ENCODE measurements at places on chromosomes 2 and 18.
A peak's percentile ranks its signal among the peaks of the same experiment; 100 is the strongest.

GRCh38 chr2:70340761-70341476 is 39.1 kb upstream of the FAM136A start:
- DNase-seq, result peak; percentile 13

GRCh38 chr18:27645929-27646328 is 460.8 kb upstream of the CHST9 start:
- DNase-seq, result no peak

GRCh38 chr2:150282357-150282756 is 205.1 kb downstream of the RND3 start:
- no peak for DNase-seq

DNA sequence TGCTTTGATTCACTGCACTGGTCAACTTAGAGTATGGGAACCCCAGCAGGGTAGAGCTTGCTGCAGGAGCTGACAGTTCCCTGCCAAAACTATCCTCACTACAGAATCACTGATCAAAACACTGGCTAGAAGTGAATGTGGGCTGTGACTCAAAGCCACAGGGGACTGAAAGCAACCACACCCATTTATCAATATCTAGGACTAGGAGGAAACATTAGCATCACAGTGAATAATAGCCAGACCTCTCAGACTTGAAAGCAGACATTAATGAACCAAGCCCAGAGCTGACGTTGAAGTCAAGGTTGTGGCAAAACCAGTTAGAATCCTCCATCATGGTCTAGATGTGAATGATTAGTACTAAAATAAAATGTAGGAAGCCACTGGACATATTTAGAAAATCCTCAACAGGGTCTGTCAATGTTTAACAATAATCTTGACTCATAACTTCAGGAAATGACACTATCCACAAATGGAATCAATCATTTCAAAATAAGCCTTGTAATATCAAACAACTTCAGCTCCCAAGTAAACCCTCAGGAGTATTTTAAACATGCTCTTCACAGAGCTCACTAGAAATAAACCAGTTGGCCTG is 131.4 kb downstream of the CDH20 start:
- DNase-seq, result no peak

DNA sequence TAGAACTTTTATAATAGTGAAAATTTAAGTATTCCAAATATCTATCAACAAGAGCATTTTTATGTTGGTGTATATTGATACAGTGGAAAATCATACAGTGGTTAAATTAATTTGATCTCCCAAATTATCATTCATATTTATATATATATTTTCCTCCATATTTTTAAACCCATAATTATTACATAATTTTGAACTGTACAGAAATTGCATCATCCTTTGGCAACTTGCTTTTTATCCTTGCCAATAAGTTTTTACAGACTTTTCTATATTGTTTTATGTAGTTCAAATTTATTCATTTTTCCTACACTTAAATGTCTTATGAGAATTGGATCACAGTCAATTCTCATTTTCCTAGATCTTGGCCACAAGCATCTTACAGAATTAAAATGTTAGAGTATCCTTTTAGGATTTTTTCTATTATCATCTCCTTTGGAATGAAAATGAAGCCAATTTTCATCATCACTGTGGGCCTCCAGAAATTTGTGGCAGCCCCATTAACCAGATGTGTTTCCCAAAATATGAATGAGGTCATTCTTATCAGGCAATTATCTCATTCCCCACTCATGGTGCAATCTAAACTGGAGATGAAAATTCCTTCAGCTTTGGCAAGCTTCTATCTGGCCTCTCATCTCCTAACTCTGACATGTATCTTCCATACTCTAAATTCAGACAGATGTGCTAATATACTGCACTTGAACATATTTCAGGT is 94.2 kb upstream of the DLGAP1 start:
- DNase-seq, result no peak

- DNase-seq, result no peak
These were observed 117.5 kb downstream of the AGAP1 start for GRCh38 chr2:235611349-235611748.

DNA sequence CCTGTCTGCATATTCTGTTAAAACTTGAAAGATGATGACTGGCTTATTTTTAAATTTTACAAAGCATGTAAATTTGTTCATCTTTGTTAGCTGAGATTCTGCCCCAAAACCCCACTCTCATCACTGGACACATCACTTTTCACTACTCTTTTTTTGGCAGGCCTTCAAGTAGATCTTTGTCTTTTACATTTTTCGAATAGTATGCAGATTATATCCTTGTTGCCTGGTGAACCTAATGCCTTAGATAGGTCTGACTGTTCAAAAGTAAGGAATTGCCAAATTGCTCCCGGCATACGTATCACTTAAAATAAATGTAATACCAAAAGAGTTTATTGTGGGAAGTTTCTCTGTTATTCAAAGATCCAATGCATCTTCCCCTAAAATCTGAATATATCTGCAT is 303.3 kb downstream of the XIRP2 start:
- no peak for DNase-seq

DNA sequence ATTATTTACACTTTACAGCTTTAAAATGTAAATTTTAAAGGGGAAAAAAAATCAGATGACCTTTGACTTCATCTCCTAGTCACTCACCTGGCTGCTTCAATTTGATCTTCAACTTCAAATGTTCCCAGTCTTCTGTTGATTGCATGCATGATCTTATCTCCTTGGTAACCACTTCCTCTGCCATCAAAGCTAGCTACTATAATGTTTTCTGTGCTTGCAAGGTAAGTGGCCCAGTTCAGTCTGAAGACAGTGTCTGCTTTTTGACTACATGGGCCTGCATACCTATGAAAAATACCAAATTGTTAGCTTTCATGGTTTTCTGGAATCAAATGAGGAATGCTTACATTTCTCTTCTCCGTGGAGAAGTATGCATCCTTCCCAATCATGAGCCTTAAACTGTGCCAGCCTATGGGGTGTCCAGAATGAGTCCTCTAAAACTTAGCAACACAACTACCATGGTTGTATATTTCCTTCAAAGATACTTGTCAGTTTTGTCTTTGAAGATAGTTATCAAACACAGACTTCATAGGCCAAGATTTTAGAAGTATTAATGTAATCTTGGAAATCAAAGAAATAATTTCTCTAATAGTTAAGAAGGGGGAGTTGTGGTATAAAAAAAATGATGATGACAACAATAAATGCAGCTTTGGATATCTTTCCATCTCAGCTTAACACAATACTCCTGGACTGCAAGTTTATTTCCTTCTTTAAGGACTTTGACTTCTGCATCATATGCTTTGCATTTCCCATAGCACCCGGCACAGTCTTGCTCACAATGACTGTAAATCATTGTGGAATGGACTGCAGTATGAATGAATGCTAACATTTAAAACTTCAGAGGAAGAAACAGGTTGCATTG is 62.1 kb downstream of the DPP4 start:
- DNase-seq, result no peak

DNA sequence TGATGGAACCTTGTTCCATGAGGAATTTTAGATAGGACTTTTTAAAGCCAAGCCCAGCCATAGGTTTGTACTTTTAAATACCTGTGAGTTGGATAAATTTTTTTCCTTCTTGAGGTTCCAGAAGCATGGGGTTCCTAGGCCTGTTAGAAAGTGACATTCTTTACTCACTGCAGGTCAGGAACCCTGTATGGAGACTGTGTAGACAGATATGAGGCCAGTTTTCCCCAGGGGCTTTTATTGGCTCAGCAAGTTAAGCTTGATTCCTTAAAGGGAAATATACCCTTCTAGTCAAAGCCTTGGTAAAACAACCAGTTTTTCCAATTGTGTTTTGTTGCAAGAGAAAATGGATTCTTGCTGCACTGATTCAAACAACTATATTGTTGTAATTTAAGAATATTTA is 38.4 kb upstream of the GMCL1 start:
- no peak for DNase-seq

GRCh38 chr2:111685342-111685741 is 198.7 kb downstream of the ANAPC1 start:
- DNase-seq, result no peak

GRCh38 chr2:236718207-236718992 is 148.8 kb downstream of the ACKR3 start:
- no peak for DNase-seq

DNA sequence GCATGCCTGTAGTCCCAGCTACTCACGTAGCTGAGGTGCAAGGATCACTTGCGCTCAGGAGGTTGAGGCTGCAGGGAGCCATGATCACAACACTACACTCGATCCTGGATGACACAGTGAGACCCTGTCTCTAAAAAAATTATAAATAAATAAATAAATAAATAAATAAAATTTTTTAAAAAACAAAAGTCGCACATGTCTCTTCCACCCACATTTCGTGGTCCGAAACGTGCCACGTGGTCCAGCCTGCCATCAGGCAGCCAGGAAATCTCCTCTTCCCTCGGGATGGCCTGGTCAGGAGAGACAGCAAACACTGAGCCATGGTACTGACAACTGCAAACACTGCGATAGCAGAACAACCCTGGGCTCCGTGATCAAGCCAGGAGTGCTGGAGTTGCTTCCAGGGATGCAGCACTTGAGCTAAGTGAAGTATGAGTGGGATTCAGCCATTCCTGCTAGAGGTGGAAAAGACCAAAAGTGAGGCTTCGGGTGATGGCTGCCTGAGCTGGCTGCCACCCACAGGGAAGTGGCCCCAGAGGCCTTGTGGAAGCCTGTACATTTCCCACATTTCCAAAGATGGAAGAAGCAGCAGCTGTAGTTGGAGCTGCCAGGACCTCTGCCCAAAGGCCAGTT is 193.1 kb downstream of the SMAD2 start:
- DNase-seq, result no peak

DNA sequence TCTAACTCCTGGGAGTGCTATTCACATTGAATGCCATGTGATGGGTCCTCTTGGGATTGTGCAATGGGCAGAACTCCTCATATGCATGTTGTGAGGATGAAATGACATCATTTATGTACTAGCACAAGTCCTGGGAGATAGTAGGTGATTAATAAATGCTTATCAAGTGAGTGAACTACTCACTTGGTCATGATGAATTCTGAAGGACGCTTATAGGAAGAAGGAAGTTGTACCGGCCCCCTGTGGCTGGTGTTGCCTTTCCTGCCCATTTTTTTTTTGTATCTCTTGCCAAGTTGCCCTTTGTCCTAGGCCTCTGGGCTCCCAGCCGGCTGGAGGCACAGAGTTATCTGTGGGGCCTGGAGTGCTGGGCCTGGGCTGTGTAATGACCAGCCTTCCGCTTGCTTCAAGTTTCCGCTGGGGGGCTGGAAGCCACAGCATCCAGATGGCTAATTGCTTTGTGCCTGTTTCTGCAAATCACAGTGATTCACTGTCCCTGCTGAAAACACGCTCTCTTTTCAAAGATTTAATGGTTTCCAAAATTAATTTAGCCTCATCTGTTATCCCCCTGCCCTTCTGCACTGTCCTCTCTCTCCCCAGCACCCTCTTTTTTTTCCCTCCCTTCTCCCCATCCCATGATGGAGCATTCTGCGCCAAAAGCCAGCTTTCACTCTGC is 33.7 kb upstream of the MRPL33 start:
- DNase-seq, result no peak

- no peak for DNase-seq
These were observed 17.5 kb downstream of the UXS1 start for GRCh38 chr2:106176446-106177099.

DNA sequence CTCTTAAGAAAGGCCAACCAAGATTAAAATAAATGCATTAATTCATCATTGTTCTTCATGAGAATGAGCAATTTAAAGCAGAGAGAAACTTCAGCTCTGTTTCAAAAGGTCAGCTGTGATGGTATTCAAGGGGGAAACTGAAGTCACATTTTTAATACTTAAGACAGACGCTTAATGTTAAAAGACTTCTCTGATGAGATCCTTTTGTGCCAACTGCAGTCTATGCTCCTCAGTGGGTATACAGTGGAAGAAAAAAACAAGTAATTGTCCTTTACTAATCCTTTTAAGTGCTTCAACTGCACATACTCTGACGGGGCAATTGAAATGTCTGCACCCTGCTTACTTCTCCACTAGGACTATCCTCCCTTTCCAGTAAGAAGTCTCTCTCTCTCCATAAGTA is 309.7 kb downstream of the GULP1 start:
- DNase-seq, result no peak

GRCh38 chr18:53018791-53019190 is 678.8 kb downstream of the DCC start:
- no peak for DNase-seq

DNA sequence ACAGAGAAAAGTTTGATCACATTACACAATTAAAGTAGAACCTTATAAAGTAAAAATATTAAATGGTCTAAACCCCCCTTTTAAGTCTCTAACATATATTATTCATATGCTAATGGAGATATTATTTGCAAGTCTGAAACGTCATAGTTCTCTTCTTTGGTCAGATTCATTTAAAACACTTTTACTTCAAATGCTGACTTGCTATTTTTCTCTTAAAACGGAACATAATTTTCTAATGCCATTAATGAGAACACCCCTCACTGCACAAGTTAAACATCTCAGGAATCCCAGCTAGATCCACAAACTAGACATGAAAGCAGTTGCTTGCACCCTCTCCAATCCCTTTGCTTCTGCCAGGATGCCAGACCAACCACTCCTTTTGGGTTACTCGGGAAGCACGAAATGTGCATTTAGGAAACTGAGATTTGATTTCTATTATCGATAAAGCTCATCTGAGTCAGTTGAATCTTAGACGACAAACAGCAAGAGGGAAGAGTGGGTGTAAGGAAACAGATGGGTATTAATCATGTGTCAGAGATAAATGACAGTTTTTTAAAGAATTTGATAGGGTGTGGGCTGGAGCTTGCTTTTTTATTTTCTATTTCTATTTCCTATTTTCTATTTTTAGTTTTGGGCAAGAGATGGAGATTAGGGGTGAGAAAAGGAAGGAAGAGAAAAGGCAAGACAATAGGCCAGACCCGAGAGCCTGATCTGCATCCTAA is 1.5 kb downstream of the ADD2 start:
- DNase-seq, result no peak

GRCh38 chr2:233795735-233796171 is 17.6 kb downstream of the MROH2A start:
- no peak for DNase-seq

GRCh38 chr18:72544092-72544886 is at the start of gene CBLN2:
CBLN2 (minus strand) TSS chr18:72544342; CDS start chr18:72542160, 2,182 bp downstream.
- DNase-seq, result no peak

- peak; percentile 21 for DNase-seq
These were observed 4.0 kb upstream of the GPR17 start for GRCh38 chr2:127641846-127642507.

DNA sequence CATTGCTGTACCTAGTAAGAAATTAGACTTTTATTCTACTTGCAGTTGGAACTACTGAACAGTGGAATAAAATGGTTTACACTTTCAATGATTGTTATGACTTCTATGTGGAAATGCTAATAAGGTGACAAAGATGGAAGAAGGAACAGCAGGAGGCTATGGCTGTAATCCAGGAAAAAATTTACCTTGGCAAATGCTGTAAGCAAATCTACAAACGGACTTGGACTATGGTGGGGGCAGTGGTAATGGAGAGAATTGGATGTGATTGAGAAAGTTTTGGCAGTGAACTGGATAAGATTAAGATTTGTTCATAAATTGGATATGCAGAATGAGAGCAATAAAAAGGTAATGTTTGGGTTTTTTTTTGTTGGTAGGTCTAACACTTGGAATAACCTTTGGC is 111.0 kb upstream of the ERBB4 start:
- DNase-seq, result no peak

- no peak for DNase-seq
These were observed 3.2 kb downstream of the UBE2E3 start for GRCh38 chr2:180983468-180984242.
